ENCODE measurements at places on chromosomes 6 and 20.
A peak's percentile ranks its signal among the peaks of the same experiment; 100 is the strongest.

DNA sequence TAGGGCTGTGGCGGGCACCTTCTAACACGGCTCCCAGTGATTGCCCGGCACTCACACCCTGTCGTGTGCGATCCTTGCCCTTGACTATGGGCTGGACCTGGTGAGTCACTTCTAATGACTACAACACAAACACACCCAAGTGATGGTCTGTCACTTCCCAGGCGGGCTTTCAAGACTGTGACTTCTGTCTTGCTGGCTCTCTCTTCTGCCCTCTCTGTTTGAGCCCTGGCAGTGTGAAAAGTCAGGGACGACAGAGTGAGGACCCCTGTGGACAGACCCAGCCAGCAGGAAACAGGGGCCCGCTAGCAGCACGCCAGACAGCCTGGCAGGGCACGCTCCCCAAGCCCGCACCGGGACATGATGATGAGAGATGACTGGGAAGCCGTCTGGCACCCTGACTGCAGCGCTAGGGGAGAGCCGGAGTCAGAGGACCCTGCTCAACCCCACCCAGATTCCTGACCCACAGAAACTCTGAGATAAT, 43.0 kb downstream of the KIF16B start:
- DNase-seq = no peak

GRCh38 chr20:33518071-33518470, 28.2 kb downstream of the CBFA2T2 start:
- peak; percentile 60 for DNase-seq

DNA sequence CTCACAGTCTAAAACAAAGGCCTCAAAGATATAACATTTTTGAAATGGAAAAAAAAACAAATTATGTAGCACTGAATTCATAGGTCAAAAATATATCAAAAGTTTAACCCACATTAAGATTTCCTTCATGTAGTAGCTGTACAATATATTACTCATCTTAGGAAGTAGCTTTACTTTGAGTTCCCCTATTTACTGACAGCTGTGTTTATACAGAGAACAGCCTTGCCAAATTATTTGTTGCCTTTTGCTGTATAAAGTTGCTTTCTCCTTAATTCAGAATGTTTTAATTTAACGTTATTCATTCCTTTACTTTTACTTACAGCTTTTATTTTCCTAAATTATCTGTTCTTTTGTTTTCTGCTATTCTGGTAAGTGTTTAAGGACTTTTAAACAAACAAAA, 181.0 kb downstream of the COL12A1 start:
- no peak for DNase-seq

DNA sequence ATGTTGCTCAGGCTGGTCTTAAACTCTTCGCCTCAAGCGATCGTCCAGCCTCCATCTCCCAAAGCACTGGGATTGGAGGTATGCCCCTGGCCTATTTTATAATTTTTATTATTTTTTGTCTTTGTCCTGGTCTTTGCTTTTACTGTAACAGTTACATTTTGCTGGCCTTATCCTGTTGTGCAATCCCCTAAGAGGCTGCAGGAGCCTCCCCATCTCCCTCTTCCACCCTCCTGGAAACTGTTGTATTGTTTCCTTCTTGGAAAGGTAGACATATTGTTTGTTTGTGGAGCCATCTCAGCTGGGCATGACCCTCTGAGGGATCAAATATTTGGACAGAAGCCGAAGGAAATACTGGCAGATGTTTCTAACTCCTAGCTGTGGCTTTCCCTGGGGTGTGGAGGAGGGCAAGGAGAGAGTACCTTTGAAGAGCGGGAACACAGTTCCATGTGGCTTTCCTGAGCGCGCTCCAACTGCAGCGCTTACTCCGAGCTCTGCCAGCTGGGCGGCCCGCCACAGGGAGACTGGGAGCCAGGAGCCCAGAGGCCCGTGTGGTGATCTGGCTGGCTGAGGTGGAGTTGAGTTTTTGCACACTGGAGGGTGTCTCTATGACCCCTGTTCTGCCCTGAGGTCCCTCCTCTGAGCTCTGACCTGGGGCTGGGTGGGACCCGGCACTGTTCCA, 4.9 kb downstream of the MAPK13 start:
- no peak for DNase-seq

GRCh38 chr6:167532410-167533288, 207.8 kb downstream of the TTLL2 start:
- no peak for DNase-seq

- DNase-seq = no peak
Measured at GRCh38 chr6:17935188-17936149, 52.0 kb downstream of the KIF13A start.

DNA sequence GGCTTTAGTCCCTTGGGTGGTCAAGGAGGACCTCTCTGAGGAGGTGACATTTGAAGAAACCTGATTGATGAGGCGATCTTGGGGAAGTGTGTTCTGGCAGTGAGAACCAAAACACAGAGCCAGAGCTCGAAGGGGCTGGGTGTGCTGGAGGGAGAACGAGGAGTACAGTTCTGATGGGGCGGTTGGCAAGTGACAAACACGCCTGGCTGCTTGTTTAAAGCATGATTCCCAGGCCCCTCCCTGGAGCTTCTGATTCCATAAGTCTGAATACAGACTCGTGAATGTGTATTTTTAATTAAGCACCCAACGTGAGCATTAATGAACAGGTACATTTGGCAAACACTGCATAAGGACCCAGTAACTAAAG, 886 bp upstream of the NFATC2 start:
- DNase-seq = no peak

- no peak for DNase-seq
Measured at GRCh38 chr6:84329077-84329476, 101.6 kb upstream of the CEP162 start.

DNA sequence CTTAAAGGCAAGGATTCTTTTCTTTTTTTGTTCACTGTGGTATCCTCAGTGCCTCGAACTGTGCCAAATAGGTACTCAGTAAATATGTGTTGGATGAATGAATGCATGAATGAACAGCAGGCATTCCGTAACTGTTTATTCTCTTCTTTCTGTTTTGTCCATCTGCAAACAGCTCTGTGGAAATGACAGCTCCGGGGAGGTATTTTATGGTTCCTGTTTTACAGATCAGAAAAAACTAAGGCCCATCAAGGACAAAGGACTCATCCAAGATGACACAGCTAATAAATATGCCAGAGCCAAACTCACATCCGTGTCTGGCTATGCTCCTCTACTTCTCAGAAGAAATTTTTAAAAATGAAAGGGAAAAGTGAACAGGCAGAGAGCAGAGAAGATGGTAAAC, 21.0 kb downstream of the JPH2 start:
- DNase-seq = no peak

GRCh38 chr6:22828179-22829062, 259.1 kb downstream of the HDGFL1 start:
- peak; percentile 98 for DNase-seq

- no peak for DNase-seq
Measured at GRCh38 chr20:49098136-49098535, 52.0 kb downstream of the CSE1L start.

DNA sequence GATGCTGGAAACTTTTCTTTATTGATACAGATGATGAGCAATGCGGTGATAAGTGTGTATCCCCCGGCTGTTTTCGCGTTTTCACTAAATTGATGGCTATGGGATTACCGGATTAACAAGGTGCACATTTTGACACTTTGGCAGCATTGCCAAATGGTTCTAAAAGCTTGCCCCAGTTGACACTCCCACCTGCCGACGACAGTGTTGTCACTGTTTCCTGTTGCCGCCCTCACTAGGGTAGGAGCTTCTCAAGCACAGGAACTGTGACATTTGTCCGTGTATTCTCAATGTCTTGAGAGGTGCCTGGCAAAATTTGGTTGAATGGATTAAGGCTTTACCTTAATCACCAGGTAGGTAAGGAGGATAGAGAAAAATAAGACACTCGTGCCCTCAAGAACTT, 9.8 kb upstream of the MAPK13 start:
- DNase-seq = no peak

DNA sequence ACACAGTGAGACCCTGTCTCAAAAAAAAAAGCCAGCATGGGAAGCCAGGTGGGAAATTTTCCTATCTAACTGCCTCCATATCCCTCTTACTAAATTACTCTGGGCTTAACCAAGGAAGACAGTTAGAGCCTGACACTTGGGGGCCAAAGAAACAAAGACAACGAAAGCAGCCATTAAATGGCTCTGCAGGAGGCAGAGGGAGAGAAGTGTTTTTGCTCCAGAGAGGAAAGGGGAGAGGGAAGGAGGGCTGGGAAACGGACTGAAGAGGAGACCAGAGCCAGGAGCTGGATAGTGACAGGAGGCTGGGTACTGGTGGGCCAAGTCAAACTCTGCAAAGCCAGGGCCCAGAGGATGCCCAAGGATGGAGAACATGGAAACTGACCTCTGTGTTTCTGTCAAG, 10.7 kb upstream of the TGIF2 start:
- DNase-seq = no peak

DNA sequence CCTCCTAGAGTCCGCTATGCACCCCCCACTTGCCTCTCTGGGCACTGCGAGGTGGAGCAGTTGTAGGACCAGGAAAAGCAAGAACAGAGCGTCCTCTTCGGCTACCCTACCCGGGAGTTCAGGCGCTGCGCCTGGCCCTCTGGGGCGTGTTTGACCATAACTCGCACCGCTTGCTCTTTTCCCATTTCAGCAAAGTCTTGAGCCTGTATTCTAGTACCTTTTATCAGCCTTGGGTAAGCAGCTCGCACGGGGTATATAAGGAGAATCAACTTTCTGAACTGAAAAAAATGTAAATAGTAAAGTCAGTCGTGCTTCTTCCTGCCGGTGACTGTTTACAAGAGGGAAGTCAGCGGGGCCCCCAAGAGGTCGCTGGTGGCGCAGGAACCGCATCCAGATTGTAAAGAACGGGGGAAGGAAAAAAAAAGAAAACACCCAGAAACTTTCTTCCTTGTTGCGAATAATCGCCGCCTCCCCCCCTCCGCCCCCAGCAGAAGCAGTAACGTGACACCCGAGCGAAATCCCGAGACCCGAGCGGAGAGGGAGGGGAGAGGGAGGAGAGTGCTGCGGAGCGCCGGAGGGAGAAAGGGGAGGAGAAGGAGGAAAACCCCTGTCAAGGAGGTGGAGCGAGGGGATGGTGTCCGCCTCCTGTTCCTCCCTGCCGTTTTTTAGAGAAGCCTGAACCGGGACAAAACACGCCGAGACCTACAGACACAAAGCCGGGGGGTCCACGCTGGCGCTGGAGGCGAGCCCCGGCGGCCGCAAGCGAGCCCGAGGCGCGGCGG, at the start of gene UST:
Gene UST, plus strand, starts transcription at position 668 of the 782 bp plus-strand sequence. CDS start 401 bp downstream, outside the sequence.
- peak; percentile 98 for DNase-seq

GRCh38 chr6:25511376-25511775, 140.6 kb upstream of the SCGN start:
- no peak for DNase-seq

GRCh38 chr20:51510169-51510568, 32.4 kb downstream of the NFATC2 start:
- DNase-seq = no peak

DNA sequence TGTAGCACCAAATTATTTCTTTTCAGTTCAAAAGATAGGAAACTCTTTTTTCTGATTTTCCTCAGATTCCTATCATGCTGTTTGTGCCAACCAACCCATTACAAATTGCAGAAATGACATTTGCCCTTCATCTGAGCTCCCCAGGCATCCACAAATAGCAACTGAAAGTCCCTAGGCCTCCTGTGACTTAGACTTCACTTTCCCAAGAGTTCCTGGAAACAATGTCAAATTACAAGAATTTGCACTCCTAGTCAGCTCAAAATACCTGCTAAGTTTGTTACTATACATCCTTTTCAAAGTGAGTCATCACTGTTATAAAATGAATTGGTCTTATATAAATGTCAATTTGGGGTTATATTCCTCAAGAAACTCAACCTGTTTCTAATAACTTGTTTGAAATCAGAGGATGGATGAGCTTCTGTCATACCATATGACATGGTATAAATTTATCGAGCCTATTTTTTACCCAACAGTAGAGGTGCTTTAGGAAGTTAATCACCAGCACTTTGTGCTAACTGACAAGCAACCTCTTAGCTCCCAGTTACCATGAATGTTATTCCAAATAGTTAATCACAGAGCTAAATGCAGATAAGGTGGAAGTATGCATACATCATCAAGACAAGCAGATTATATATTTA, 256.5 kb downstream of the HACE1 start:
- no peak for DNase-seq

DNA sequence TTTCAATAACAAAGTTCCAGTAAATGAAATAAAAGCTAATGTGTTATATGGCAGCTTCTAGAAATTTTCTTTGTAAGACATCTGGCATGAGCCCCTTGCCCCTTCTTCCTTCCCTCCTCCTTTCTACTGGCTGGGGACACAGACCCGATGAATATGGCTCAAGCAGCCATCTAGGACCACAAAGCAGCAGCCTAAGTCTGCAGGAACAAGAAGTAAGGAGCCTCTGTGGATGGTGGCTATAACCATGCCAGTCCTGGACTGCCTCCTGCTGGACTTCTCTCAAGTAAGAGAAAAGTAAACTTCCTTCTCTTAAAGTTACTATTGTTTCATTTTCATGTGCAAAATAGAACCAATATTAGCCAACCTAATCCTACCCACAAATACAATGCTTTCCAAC, 114.9 kb upstream of the DST start:
- no peak for DNase-seq

DNA sequence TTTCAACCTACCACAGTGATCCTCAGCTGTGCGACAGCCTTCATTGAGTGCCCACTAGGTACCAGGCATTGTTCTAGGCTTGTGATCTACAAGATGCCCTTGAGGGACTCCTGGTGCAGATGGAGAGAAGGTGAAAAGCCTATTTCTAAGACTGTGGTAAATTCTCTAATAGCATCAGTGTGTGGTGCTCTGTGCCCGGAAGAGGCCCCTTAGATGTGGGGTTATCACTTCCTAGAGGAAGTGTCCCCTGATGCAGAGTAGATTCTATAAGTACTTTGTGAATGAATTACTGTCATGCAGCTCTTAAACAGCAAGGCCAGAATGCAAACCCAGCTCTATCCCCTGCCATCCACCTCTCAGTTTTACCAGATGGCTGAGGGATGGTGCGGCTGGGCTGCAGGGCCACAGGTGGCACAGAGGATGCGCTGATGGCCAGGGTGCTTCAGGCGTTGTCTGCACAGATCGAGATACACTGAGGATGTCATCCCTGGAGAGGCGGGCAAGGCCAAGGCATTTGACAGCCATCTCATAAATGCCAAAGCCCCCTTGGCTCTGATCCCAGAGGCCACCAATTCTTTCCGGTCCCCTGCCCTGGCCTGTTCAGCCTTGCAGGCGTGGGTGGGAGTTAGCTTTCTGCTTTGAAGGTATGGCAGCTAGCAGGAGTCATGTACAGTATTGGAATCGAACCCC, 96.7 kb downstream of the TOX2 start:
- no peak for DNase-seq

- DNase-seq = no peak
Measured at GRCh38 chr20:36342331-36343120, 36.4 kb downstream of the DLGAP4 start.

- DNase-seq = no peak
Measured at GRCh38 chr6:129516005-129516404, 194.0 kb downstream of the ARHGAP18 start.

Measured in umbilical cord (tissue), 2 donors.